Heart right ventricle (tissue), 16 donors: ENCODE measurements at places on chromosomes 13 and 19.

DNA sequence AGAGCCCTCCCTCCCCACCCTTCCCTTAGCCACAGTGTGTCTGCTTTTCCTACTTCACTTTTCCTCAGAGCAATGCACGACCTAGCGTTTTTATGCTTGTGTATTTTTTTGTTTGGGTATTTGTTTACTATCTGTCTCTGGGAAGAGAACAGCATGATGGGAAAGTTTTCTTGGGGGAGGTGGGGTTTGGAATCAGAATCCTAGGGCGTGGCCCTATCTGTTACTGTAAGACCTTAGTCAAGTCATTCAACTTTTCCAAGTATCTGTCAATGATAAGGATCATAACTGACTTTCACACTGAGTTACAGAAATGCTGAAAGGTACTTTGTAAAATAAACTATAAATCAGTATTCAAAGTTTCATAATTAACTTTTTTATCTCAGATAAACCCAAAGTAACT, 146.3 kb upstream of the WASF3 start:
- H3K36me3 ChIP-seq: peaks cover 7% of the 10 kb centered on the region
- DNase-seq: no peak
- H3K4me3 ChIP-seq: no peak overlapping the region
- no peaks in the 10 kb centered on the region for H3K27me3 ChIP-seq
- no peaks in the 10 kb centered on the region for H3K4me1 ChIP-seq

DNA sequence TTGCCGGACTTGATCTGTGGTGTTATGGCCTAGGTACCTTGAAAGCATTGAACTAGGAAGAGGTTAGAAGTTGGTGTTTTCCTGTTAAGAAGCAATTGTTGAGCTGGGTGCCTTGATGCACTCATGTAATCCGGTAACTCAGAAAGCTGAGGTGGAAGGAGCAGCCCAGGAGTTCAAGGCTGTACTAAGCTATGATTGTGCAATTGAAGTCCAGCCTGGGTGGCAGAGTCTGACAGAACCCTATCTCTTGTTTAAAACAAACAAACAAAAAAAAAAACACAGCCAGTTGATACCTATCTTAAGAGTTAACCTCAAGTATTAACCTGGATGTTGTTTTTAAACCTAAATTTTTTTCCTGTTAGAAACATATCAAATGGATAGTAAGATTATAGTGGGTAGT, 19.3 kb downstream of the SAFB start:
- peaks cover 29% of the 10 kb centered on the region for H3K36me3 ChIP-seq
- DNase-seq: no peak
- peaks cover 4% of the 10 kb centered on the region for H3K4me1 ChIP-seq
- H3K27ac ChIP-seq: no peak overlapping the region
- H3K27me3 ChIP-seq: no peaks in the 10 kb centered on the region
- H3K4me3 ChIP-seq: no peak overlapping the region

DNA sequence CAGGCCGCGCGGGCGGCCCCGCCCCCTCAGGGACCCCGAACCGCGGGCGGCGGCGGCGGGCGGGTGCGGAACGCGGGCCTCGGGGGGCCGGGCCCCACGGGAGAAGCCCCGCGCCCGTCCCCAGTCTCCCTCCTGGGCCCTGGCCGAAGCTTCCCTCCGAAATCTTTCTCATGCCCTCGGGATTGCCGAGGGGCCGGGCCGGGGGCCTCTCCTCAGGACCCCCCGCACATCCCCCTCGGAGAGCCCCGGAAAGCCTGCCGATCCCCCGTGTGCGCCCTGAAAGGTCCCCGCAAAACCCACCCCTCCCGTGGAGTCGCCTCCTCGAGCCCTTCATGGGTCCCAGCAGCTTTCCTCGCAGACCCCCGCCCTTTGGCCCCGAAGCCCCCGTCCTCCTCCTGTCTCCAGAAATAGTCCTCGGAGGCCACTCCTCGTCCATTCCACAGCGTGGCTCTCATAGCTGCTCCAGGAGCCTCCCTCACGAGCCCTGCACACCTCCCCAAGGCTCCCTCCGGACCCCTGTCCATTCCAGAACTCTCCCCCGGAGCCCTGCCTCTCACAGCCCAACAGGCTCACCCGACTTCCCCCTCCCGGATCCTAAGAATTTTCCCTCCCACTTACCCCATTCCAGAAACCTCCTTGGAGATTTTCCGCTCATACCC, 555 bp downstream of the SAMD4B start:
- H3K4me3 ChIP-seq: peak overlapping the region; percentile 89
- DNase-seq: peak; percentile 28
- peak overlapping the region; percentile 89 for H3K27ac ChIP-seq
- H3K27me3 ChIP-seq: no peaks in the 10 kb centered on the region

- H3K4me1 ChIP-seq: peaks cover 44% of the 10 kb centered on the region
- peak; percentile 61 for DNase-seq
These were observed 703 bp downstream of the KLF16 start for GRCh38 chr19:1862424-1863327.

DNA sequence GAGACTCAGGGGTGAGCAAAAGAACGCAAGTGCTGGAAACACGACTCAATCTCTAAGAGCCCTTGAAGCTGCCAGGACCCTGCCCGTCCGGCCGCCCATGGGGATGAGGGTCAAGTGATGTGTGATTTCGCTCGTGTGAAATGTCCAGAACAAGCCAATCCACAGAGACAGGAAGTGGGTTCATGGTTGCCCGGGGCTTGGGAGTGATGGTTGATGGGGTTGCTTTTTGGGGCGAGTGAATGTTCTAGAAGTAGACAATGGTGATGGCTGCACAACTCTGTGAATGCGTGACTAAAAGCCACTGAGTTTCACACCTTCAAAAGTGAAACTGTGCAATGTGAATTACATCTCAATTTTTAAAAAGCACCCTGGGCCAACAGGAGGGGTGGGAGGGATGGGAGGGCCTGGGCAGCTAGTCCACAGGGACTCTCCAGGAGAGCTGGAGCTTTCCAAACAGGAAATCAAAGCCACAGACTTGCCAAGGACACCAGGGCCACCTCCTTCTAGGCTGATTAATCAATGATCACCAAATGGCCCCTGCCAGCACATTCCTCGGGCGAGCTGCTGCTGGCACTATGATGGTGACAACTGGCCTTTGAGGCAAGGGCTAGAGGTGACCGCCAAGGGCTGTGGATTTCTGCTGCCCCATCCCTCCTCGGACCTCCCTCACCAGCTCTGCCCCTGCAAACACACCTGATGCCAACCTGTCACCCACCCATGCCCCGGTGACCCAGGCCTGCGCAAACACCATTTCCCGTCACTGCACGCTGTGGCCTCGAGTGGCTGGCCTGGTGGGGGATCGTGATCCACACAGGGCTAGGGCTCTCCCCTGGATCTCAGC, 14.0 kb downstream of the DPP9 start:
- peaks cover 68% of the 10 kb centered on the region for H3K4me1 ChIP-seq
- H3K36me3 ChIP-seq: peaks cover 64% of the 10 kb centered on the region
- DNase-seq: no peak

DNA sequence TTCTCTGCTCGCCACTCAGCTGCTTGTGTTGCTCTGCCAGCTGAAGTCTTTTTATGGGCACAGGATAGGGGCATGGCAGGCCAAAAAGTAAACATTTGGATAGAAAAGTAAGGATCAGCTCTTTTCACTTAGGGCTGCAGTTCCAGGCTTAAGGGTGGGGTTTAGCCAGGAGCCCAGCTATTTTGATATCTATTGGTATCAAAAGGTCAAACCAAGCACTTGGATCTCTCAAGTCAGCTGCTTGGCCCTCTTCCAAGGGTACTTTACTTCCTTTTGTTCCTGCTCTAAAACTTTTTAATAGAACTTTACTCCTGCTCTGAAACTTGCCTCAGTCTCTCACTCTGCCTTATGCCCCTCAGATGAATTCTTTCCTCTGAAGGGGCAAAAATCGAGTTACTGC, 55.7 kb upstream of the ABCC4 start:
- H3K27me3 ChIP-seq: no peaks in the 10 kb centered on the region
- DNase-seq: no peak
- H3K27ac ChIP-seq: no peak overlapping the region
- no peak overlapping the region for H3K4me3 ChIP-seq
- H3K4me1 ChIP-seq: no peaks in the 10 kb centered on the region

DNA sequence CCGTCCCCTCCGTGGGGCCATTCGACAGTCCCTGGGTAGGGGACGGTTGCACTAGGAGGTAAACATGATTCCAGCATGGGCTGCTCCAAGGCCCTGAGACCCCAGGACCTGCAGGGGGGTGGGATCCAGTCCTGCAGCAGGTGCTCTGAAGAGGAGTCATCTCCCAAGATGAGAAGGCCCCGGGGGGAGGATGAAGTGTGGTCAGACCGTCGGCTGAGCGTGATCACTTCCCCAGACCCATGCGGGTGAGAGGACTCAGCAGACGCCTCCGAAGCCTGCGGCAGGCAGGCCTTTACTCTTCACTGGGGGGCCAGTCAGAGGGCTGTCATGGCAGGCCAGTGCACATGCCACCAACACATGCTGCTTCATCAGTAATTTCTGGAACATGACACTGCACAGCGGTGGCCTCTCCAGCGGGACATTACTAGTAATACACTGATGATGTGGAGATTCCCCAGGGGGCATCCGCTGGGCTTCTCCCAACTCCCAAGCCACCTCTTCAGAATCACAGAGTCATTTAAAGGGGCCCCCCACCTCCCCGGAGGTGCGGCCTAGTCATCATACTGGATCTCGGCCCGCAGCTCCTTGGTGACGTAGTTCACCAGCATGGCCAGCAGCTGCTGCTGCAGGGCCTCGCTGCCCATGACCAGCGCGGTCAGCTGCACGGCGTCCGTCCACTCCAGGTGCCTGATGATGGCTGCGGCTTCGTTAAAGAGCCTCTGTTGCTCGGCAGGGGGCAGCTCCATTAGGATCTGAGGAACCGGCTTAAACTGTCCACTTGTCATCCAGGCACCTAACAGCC, 12.7 kb downstream of the C19orf12 start:
- H3K4me3 ChIP-seq: no peak overlapping the region
- H3K27me3 ChIP-seq: no peaks in the 10 kb centered on the region
- H3K36me3 ChIP-seq: peaks cover 70% of the 10 kb centered on the region
- H3K27ac ChIP-seq: no peak overlapping the region

- no peaks in the 10 kb centered on the region for H3K36me3 ChIP-seq
- peaks cover 5% of the 10 kb centered on the region for H3K4me1 ChIP-seq
- H3K27me3 ChIP-seq: no peaks in the 10 kb centered on the region
- DNase-seq: no peak
- no peak overlapping the region for H3K4me3 ChIP-seq
These were observed 176.2 kb downstream of the FOXO1 start for GRCh38 chr13:40490086-40490758.
